Ovary (tissue), 10 donors: ENCODE measurements at places on chromosomes 7 and 10. TPM values are rescaled to one million over a fixed set of nuclear protein-coding genes. Genes with fewer than 3 reads are reported as not detected.

Gene PLXDC2
- 76.0 TPM for polyA plus RNA-seq

Gene DRGX
- not detected for polyA plus RNA-seq

Gene NPC1L1
- 0.18 TPM for polyA plus RNA-seq

Gene TAS2R4
- 0.34 TPM for polyA plus RNA-seq

Gene AQP1
- polyA plus RNA-seq = 151 TPM

Gene TM9SF3
- 51.7 TPM for polyA plus RNA-seq

Gene ARHGEF35
- polyA plus RNA-seq = 2.9 TPM

Gene C1QL3
- polyA plus RNA-seq = not detected
